Activated CD4-positive, alpha-beta T cell treated with anti-CD3 and anti-CD28 coated beads, Interleukin-2, amount 50 U/mL, for 1 hour (primary cell): ENCODE measurements at places on chromosomes 6 and 20.

- DNase-seq = no peak
These were observed 127.9 kb downstream of the DTNBP1 start for GRCh38 chr6:15534974-15535373.

DNA sequence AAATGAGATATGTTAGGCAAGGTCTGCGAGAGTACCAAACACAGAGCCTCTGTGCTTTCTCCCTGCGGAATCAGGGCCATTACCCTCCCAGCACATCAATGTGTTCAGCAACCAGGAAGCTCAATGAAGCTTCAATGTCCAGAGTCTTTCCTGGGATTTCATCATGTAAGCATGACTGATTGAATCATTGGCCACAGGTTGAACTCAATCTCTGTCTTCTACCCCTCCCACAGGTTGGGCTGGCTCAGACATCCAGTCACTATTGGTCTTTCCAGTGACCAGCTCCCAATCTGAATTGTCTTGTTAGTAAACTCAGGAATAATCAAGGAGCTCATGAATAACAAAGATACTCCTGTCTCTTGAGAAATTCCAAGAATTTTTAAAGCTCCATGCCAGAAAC lies 2.7 kb upstream of the DTD1 start:
- no peak for DNase-seq

DNA sequence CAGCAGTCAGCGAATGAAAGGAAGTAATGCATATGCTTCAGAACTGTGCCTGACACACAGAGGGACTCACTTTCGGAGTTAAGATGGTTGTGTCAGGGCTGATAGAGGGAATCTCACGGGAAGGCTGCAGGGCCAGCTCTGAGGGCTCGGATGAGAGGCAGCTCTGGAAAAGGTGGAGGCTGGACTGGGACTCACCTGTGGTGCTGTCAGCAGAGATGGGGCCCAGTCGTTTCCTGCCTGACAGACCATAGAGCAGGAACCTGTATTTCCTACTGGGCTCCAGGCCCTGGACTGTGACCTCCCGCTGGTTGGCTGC lies 9.3 kb downstream of the CYP21A2 start:
- DNase-seq = no peak

GRCh38 chr20:618980-619379 lies 8.9 kb upstream of the TCF15 start:
- DNase-seq = no peak

DNA sequence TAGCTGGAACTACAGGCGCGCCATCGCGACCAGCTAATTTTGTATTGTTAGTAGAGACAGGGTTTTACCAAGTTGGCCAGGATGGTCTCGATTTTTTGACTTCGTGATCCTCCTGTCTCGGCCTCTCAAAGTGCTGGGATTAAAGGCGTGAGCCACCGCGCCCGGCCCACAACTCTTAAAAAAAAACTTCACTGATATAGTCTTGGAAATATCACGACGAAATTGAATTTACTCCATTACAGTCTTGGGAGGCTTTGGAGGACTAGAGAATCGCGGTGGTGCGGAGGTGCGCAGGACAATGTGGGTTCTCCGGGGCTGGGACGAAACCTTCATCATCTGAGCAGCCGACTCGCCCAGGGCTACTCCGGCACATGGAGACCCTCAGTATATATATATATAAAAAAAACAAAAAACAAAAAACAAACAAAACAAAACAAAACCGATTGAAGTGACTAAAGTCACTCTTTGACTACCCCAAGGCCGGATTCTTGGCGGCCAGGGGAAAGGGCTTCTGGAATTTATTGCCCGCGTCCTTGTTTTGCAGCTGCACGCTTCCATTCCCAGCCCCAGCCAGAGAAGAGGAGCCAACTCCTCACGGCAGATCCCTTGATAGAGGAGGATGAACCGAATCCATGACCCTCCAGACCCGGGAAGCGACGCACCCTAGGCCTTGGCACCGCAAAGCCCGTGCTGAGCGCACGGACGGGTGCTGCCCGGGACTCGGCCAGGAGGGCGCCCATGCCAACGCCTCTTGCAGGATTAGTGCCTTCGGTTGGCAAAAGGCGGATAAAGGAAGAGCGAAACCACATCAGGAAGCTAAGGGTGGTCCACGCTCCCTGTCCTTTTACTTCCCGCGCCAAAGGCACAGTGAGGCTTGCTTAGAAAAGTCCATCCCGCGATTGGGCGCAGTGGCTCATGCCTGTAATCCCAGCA lies 1.7 kb upstream of the GCM2 start:
- no peak for DNase-seq

DNA sequence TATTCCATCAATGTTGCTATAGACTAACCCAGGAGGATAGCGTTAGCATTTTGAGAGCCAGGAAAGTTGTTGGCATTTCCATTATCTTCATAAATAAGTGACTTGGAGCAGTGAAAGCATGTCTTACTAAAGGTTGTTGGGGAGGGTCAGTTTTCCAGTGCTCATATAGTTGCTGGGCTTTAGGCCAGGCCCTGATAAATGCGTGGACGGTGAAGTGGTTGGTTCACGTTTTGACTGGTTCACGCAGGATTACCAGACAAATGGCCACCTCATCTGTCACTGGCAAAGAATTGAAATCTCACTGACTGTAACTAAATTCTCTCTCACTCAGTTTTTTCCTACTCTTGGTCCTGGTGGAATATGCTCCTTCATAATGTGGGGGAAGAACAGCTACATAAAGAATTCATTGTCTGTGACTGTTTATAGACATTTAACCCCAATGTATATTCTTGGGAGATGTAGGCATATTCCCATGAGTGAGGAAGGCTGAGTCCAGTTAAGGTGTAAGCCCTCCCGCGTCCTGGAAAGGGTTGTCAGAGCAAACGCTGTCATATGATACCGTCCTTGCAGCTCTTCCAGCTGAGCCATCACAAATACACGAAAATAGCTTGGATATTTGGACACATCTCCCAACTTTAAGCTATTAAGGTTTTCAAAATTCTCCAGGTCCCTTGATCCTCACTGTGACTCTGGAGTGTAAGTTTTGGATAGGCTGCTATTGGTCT lies 27.8 kb downstream of the LRRC1 start:
- DNase-seq = no peak

DNA sequence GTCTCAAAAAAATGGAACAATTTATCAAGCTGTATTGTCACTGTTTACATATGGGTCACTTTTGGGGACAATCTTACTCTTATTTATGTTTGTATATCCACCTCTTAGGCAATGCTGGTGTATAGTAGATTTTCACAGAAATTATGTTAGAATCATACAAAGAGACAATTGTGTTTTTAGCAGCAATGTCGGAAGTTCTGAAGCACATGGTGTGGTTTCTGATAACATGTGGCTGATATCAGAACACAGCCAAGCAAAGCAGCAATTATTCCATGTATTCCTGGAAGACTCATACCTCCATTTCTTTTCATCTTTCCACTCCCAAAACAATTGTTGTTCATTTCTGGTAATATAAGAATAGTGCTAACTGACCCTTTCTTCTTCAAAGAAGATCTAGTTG lies 17.5 kb upstream of the LOC128125822 start:
- DNase-seq = no peak

DNA sequence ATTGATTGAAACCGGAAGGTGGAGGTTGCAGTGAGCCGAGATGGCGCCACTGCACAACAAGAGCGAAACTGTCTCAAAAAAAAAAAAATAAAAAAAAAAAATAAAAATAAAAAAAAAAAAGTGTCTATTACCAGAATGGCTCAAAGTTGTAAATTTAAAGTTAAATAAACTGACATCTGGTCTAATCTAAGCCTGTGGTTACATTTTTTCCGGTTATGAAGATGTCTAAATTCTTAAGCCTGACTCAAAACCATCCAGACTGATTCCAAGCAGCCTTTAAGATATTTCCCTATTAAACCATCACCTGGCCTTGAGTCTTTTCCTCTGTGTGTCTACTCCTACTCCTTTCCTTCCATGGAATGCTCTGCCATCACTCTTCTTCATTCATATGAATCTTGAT lies 371.7 kb upstream of the RUNX2 start:
- DNase-seq = no peak

DNA sequence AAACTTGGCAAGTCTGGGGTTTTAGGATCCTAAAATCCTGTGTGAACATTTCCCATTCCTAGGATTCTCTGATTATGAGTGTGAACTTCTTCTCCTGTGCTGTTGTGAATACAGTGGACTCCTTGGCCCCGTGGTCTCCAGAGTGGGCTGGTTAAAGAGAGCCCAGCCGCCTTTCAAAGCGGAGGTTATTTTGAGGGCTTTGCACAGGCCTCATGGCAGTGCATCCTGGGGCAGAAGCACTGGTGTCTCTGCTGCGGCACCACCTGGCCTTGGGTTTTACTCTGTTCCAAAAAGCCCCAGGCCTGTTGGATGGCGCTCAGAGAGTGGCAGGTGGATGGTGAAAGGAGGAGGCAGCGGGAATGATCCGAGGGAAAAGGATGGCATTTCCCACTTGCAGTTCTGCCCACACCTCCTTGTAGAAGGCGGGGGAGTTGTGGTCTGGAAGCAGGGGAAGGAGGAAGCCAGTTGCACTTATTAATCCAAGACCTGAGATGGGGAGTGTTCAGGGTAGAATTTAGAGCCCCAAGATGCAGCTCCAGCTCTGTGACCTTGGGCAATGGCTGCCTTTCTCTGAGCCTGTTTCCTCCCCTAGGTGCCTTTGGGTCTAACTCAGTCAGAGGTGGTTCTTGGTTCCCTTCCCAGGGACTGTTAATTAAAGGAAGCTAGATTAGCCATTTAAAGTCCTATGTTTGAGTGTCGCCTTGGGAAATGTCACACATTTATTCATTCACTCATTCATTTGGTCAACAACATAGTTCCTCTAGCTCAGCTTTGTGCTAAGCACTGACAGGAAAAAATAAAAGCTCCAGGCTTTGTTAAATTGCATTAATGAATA lies 22.4 kb downstream of the MMP24 start:
- DNase-seq = no peak

GRCh38 chr6:36386495-36387439 lies 702 bp downstream of the ETV7 start:
- DNase-seq = peak; percentile 11

DNA sequence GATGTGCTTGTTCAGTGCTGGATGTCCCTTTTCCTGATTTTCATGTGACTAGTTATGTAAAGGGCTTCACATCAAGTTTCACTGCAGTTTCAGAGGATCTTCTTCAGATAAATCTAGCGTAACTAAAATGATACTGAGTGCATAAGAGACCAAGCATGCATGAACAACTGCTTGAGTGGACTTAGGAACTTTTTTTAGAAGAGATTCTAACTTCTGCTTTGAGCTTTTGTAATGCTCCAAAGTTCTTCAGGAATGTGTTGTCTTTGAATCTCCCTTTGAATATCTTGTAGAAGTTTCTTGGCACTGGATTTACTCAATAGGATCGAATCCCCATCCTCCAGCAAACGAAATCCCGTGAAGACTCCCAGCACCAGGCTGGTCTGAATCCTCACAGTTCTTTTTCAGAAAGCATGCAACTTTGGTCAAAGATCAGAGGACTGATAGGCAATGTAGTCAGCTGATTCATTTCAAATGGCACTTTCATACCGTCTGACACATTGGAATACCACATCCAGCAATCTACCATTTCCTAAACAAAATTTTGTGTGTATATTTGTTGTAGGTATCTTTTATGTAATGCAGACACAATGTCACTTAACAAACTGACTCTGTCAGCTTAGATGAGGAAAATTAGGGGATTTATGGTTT lies 33.2 kb downstream of the ENPP1 start:
- DNase-seq = no peak

DNA sequence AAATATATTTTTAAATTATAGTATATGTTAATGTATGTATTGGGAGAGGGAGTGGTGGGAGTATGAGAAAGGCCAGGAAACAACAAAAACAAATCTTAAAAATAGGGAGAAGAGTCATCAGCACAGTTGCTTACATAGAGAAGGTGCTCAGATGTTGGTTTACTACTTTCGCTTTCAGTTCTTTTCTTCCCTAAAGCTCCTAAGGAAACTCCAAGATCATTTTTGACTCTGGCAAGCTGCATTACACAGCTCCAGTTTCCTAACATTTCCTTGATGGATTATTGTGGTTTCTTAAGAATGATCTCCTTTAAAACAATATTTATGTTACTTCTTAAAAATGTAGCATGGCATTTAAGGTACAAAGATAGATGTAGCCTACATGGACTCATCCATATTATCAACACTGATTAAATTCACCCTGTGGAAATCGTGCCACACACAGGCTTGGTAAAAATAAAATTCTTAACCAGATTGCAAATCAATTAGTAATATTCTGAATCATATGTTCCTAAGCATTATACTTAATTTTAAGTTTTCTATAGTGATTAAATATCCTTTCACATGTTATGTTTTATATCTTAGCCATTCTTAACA lies 118.0 kb upstream of the MAN1A1 start:
- no peak for DNase-seq

GRCh38 chr6:19472850-19473249 lies 364.3 kb upstream of the ID4 start:
- no peak for DNase-seq

DNA sequence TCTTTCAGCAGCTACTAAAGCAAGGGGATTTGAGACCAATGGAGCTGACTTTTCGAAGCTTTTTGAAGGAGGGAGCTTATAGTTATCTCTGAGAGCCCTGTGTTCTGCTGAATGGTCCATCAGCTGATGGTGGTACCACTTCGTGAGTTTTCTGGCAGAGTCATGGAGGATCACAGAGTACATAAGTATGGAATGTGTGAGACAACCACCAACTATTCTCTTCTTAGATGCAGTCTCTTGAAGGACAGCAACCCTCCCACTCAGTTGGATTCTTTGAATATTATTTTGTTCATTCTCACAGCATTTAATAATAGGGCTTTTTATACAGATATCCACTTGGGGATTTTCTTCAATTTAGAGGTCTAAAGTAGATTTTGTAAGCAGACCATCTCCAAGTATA lies 75.3 kb downstream of the ELOVL2 start:
- DNase-seq = no peak

DNA sequence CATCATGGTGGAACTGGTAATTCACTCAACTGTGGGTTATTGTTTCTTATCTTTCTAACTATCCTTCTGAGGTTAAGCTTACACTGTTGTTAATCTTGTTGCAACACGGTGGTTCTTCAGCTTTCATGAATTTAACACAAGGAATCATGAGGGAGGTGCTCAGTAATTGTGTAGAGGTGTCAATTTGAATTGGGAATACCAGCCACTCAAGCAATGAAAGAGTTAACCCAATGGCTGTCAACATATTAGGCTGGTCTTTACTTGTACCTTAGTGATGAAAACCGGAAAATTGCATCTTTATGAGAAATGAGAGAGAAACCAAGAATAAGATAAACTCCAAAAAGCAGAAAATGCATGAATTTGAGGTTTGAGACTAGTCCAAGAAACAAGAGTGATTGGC lies 95.7 kb downstream of the HS3ST5 start:
- DNase-seq = no peak
